ENCODE measurements at places on chromosomes 13 and 19. TPM values are rescaled to one million over a fixed set of nuclear protein-coding genes. Genes with fewer than 3 reads are reported as not detected.

CEACAM8 gene
- not detected for polyA plus RNA-seq

CERS1 gene
- 4.3 TPM for polyA plus RNA-seq

DCT gene
- 1.1 TPM for polyA plus RNA-seq

ENOX1 gene
- polyA plus RNA-seq: 0.81 TPM

ZFP28 gene
- 8.1 TPM for polyA plus RNA-seq

MIA gene
- polyA plus RNA-seq: 8.7 TPM

DNA sequence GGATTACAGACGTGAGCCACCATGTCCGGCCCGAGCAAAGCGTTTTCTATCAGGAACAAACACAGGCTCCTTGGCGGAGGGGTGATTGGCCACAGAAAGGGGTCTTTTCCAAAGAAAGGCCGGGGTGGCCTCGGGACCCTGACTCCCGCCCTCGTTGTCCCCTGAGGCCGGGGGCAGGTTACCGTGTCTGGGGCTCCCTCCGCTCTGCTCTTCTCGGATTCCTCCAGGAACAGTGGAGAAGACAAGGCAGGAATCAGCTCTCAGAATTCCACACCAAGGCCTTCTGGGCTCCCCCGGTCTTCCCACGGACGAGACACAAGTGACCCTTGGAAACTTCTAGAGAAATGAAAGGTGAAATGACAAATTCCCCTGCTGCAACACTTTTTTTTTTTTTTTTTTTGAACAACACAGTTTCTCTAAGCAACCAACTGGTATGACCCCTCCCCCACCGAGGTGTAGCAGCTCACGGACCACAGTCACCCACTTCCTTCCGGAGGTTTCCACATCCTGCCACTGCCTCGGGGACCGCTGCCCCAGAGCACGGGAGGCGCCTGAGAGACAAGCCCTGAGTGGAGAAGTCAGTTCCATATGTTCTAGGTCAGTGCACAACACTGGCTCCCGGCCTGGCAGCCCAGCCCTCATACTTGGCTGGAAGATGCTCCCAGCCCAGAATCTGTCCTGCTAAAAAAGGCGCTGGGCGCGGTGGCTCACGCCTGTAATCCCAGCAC, 11.0 kb downstream of the MOB3A start:
- no peak for DNase-seq
- H3K36me3 ChIP-seq: peaks cover 5% of the 10 kb centered on the region
- no peak overlapping the region for H3K4me3 ChIP-seq
- H3K27me3 ChIP-seq: no peaks in the 10 kb centered on the region

GRCh38 chr19:17555929-17556813, 722 bp downstream of the COLGALT1 start:
- no peaks in the 10 kb centered on the region for H3K27me3 ChIP-seq
- DNase-seq: peak; percentile 74
- H3K4me1 ChIP-seq: peaks cover 13% of the 10 kb centered on the region
